ENCODE measurements at places on chromosomes 12 and 14.

GRCh38 chr14:89845346-89845745 lies 109.2 kb downstream of the EFCAB11 start:
- DNase-seq: peak; percentile 79

DNA sequence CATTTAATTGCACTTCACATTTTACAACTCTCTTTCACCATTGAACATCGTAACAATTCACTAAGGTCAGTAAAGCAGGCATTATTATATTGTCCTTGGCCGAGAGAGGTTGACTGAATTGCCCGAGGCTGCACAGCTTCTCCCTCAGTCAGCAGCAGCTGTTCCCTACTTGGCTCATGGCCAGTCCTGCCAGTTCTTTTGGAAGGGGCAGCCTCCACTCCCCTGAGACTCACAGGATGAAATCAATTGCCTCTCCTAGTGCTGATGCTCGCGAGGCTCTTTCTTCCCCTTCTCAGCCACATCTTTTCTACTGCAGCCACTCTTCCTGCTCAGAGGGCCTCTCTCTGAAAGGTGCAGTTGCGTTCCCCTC lies 79.9 kb upstream of the KCNA1 start:
- no peak for DNase-seq

GRCh38 chr14:50028458-50028857 lies 87.9 kb downstream of the VCPKMT start:
- no peak for DNase-seq

GRCh38 chr12:106868982-106869700 lies 86.6 kb upstream of the TMEM263 start:
- DNase-seq: no peak

DNA sequence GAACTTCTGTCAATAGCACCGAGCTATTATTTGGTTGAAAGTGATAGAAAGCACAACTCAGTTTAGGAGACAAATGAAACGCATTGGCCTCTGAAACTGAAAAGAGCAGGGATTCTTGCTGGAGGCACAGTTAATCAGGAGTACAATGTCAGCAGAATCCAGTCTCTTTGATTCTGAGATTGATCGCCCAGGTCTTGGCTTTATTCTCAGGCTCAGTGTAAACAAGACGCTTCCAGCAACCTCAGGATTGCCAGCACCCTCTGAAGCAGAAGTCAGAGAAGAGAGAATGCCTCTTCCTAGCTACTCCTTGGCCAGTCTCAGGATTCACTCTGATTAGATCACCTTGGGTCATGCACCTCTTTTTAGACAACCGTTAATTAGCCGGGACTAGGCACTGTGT lies 11.8 kb upstream of the OTUB2 start:
- no peak for DNase-seq

GRCh38 chr14:31068235-31068634 lies 42.1 kb upstream of the STRN3 start:
- DNase-seq: no peak

DNA sequence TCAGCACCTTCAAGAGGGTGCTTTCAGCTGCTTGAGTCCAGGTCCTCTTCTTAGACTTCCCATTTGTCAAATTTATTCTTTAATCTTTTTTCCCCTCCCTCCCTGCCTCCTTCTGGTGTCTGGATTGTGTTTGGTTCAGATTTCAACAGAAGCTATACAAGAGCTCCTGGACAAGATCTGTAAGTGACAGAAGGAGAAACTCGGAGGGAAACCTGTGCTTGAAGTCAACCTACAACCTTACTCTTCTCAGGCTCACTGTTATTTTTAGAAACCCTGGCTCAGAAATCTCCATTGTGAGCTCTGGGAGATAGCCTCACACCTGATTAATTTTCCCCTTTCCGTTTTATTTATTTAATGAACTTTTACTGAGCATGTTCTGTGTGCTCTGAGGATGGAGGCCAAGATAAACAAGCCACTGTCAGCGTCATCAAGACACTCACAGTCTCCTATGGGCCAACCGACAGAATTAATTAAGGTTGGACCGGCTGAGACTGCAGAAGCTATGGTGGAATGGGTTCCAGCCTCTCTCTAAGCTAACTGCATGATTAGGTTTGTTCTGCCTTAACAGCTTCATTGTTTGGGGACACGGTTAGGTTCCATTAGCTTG lies 13.5 kb downstream of the PDE1B start:
- DNase-seq: no peak

DNA sequence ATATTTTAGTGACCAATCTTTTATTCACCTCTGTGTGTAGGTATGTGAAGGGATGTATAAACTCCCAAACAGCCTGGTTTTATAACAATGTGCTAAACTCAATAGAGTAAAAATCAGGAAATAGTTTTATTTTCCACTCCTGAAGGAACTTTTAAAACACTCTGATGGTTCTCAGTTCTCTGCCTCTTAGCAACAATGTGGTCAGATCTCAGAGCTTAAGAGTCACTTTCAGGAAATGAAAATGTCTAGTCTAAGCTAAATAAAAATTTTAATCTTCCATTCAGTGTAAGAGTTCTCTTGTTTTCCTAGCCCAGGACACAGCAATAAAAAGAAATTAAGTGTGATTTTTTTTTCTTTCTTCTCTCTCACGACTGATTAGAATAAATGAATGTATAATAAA lies 718.0 kb downstream of the C12orf50 start:
- no peak for DNase-seq

- no peak for DNase-seq
Observed at GRCh38 chr12:56293795-56294194, 6.3 kb downstream of the CS start.

DNA sequence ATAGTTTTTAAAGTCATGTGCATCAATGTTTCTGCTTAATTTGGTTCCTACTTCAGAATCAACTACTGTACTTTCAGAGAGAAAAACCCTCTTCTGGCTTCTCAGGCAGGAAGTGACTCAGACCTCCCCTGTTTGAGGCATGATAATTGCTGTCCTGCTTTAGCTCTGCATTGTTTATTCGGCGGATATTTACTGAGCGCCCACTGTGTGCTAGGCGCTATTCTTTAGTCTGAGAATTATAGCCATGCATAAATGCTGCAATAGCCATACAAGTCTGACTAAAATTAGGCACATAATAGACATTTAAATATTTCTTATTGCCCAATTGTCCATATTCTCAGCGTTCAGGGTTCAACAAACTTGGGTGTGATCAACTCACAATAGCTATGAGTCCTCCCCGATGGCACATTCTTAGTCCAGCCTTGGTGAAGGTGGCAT lies 6.1 kb upstream of the AMIGO2 start:
- DNase-seq: peak; percentile 31

DNA sequence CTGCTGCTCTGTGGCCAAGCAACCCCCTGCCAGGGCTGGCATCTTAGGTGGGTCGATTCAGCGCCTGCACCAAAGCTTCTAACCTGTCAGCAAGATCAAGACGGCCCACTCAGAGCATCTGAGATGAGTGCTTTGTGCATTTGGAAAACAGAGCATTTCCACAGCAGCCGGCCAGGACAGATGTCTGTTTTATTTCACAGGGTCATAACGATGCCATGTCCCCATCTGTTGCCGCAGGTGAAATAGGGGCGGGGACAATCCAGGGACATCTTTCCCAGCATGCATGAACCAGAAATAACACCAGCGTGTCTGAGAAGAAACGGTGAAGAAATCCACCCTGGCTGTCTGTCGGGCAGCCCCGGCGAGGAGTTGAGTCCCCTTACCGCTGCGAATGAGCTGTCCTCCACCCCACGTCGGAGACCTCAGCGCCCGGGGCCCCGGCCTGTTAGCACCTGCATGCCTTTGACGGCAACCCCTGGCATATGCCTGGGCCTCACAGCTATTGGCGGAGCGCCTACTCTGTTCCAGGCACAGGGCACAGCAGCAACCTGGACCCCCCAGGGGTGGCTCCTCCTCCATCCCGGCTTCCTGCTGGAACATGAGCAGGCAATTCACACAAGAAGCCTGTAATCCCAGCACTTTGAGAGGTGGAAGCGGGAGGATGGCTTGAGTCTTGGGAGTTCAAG lies 30.6 kb upstream of the ULK1 start:
- no peak for DNase-seq

DNA sequence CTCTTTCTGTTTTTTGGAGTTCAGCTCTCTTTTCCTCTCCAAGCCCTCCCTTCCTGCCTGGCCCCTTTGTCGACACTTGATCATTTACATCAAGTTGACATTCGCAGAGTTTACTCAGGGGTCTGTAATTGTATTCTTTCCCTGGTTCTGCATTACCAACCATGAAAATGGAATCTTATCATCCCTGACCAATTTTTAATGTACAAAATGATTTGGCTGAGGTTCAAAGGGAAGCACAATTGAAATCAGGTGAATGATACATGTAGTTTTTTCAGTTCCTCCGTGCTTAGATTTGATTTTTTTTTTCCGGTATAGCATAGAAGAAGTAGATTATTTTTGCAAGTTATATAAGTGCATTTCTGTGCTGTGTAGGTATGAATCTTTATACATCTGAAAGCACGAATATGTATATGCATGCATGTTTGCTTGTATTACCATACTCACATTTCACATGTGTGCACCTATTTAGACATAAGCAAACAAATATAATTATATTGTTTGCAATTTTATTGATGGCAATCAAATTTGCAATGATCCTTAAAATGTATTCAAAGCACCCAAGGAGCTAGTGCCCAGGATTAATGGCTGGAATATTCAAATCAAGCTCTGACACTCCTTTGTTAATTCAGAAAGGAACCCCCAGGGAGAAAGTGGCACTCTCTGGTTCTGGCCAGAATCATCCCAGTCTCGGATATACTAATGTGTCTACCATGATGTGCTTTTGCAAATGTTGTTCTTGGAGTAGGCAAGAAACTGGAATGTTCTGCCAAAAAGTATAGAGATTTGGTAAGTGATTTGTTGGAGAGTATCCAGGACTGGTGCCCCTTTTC lies 189.3 kb downstream of the VRK1 start:
- DNase-seq: no peak

GRCh38 chr12:58665375-58665774 lies 254.9 kb downstream of the LRIG3 start:
- DNase-seq: no peak

DNA sequence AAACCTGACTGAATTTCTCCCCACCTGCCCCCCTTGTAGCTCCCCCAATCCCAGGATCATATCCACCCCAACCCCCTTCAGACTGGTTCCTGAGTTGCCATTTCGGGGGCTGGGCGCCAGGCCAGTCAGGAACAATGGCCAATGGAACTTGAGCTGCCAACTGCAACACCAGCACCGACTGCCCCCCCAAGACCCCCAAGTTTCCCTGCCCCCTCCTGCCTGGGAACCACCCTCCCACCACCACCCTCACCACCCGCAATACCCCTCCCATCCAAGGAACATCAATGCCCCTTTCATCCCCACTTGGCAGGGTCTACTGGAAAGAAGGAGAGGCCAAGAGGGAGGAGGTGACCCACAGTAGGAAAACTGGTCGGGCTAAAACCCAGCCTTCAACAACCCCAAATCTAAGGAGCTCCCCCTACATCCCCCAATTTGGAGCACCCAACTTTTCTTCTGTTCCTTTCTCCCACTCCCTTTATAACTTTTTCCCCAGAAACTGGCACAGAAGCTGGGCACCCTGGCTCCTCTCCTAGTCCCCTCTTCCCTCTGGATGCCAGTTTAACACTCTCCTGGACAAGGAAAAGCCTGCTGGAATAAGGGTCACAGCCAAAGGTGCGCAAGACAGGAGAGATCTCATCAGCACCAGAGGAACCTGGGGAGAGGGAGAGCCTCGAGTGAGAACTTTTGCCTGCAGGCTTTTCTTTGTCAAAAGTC lies 1.6 kb upstream of the NDRG2 start:
- no peak for DNase-seq

- DNase-seq: no peak
Observed at GRCh38 chr12:104742551-104743201, 215.4 kb downstream of the SLC41A2 start.

GRCh38 chr14:94120667-94121340 lies 8.6 kb downstream of the IFI27L2 start:
- DNase-seq: peak; percentile 79

Measured in fibroblast of gingiva (primary cell).